ENCODE measurements at places on chromosomes 11 and 22.

DNA sequence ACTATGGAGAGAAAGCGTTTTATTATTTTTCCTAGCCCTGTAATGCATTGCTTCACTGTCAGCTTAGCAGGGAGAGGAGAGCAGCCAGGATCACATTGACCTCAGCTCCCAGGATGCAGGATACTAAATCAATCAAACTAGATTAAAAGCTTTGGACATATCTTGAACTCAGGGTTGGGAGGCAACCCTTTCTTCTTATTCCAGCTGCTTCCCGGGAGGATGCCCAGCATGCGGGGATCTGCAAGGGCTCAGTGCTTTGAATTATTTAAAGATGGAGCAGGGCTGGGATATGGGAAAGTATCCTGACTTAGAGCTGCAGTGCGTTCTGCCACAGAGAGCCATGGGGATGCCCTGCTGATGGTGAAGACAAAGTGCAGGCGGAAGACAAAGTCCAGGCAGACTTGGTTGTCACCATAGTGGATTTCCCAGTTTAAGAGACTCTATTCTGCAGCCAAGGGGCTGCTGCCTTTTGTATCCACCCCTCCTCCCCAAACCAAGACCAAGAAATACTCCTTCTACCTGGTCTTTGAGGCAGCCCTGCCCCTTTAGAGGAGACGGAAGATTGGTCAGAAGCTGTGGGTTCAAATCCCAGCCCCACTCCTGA, 1035.0 kb downstream of the TBC1D22A start:
- DNase-seq = no peak

DNA sequence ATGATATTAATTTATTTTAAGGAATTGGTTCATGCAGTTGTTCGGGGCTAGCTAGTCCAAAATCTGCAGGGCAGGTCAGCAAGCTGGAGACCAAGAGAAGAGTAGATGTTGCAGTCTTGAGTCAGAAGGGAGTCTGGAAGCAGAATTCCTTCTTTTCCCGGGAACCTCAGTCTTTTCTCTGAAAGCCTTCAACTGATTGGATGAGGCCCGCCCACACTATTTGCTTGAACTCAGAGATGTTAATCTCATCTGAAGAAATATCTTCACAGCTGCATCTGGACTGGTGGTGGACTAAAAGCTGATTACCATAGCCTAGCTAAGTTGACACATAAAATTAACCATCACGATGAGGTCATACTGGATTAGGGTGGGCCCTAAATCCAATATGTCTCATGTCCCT, 122.2 kb downstream of the COMMD9 start:
- no peak for DNase-seq

DNA sequence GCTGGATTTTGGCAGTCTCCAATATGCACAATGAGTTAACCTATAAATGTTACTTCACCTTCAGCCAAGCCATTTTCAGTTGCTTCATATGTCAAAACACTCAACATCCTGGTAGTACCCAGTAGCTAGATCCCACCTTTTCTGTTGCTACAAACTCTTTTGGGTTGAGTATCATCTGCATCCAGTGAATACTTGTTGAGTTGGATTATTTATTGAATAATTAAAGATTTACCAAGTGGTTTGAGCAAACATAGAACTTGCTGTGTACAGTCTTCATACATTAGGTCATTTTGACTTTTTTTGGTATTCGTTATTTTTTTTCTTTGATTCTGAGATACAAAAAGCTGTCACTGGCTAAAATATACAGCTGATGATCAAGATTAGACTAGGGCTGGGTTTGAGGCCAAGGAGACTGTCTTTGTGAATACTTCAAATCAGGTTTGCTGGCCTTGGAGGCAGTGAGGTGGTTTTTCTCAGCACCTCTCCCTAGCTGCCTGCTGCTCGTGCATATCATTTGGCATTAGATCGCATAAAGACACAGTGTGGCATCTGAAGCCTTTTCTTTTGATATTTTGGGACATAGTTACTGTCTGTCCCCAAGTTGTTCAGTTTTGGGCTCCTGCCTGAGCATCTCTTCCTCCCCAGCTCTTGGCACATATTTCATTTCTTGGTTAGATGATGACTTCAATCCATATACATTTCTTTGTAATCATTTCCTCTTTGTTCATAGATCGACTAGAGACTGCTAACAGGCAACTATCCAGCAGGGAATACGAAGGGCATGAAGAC, 62.8 kb downstream of the AMOTL1 start:
- no peak for DNase-seq

- no peak for DNase-seq
Observed at GRCh38 chr11:117936973-117937372, 7.8 kb upstream of the TMPRSS13 start.

GRCh38 chr22:28222976-28223745, 304.1 kb upstream of the PITPNB start:
- no peak for DNase-seq

- peak; percentile 76 for DNase-seq
Observed at GRCh38 chr11:128884703-128885338, 6.3 kb upstream of the KCNJ5 start.

DNA sequence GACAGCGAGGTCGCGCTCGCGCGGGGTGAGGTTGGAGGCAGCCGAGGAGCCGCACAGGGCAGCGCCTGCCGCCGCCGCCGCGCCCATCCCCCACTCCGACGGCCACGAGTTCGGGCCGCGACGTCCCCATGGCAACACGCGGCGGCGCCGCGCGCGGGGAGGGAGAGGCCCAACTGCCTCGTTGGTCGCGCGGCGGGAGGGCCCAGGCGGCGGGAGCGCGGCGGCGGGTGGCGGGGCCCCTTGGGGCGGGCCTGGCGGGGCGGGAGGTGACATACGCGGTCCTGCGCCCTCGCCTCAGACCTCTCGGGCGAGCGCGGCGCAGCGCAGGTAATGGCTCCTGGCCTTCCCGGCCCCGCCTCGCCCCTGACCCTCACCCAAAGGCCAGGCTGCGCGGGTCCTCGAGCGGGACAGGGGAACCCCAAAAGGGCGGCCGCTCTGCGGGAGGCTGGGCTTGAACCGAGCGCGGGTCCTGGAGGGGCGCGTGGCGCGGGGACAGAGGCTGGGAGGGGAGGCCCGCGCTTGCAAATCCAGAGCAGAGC, at the start of gene DEUP1:
Gene DEUP1, plus strand, starts transcription at position 297 of the 539 bp plus-strand sequence. CDS start 1,518 bp downstream, outside the sequence.
- peak; percentile 65 for DNase-seq

DNA sequence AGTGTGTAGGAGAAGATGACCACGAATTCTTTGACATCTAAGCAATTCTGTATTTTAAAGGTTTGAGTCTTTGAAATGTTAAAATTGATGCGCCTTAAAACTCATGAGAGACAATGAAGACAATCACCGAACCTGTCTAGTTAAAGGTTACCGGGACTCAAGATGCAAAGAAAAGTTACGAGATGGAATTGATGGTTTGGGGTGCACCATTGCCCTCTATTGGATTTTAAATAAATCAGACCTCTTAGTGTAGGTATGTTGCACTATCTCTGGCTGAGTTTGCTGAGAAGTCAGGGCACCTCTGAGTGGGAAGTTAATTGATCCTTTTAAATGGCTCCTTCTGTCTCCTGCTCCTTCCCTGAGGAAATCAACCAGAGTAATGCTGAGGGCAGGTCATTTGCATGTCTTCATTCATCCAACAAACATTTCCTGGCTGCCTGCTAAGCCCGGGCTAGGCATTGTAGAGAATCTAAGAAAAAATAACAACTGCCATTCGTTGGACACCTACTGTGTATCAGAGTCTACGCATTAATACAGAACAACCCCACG, 19.4 kb upstream of the TMA7B start:
- no peak for DNase-seq

- DNase-seq = no peak
Observed at GRCh38 chr11:45926001-45926401, 3.5 kb downstream of the LARGE2 start.

GRCh38 chr22:21714786-21715185, 20.8 kb downstream of the YPEL1 start:
- DNase-seq = no peak

DNA sequence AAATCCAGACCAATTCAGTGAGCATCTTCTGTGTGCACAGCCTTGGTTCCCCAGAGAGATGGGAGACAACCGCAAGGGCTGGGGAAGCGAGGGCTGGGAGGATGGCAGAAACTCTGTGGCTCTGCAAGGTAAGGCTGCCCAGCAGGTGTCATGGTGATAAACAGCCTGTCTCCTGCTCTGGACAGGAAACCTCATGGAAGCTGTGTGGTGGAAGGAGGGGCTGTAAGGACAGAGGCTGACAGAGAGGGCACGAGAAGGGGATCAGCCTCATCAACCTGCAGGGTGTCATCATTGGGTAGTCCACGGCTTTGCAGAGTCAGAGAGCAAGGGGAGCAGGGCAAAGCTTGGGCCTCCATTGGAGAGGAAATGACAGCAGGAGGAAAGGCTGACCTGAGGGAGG, 138.4 kb upstream of the CADM1 start:
- no peak for DNase-seq

GRCh38 chr11:34721646-34722045, 100.8 kb downstream of the EHF start:
- DNase-seq = no peak

DNA sequence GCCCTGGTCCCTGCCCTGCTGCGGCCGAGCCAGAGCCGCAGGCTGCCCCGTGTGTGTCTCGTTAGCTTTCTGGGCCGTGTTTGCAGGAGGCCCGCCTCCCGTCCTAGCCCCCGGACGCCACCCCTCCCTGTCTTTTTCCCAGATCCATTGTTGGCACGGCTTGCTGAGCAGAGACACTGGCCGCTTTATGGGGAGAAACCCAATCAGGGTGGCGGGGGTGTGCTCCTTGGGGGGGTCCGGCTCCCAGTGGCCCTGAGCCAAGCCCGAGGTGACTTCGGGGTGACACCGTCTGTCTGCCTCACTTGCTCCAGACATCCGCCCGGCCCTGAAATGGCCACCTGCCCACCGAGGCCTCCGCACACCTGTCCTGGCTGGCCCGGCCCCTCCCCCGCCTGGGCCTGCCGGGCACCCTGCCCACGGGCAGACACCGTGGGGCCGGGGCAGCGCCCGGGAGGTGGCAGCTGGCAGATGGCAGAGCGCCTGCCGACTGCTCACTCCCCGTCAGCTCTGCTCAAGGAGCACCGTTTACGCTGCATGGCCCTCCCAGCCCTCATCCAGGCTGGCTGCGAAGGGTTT, 43.1 kb upstream of the PPARA start:
- DNase-seq = no peak

GRCh38 chr22:35947794-35948425, 80.7 kb downstream of the RBFOX2 start:
- no peak for DNase-seq

GRCh38 chr11:68352591-68352990, 40.2 kb downstream of the LRP5 start:
- no peak for DNase-seq

DNA sequence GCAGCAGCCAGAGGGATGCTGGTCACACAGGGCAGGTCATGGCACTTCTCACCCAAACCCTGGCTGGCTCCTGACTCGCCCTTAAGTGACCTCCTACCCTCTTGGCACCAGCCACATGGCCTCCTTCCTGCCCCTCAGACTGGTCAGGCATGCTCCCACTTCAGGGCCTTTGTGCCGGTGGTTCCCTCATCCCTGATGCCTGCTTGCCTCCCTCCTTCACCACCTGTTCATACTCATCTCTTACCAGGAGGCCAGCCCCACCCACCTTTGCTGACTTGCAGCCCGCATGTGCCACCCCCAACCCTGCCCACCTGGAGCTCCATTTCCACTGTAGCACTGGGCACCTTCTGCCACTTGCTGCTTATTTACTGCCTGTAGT, 20.1 kb downstream of the GNAZ start:
- no peak for DNase-seq
